ENCODE measurements at places on chromosomes 13 and 19. TPM values are rescaled to one million over a fixed set of nuclear protein-coding genes. Genes with fewer than 3 reads are reported as not detected.
A peak's percentile ranks its signal among the peaks of the same experiment; 100 is the strongest.

The GFY gene
- not detected for total RNA-seq

The GPR183 gene
- 1.8 TPM for total RNA-seq

The CCDC194 gene
- not detected for total RNA-seq

The ZNF573 gene
- total RNA-seq: 17.1 TPM

The CGB1 gene
- total RNA-seq: not detected

The ZNF331 gene
- 14.5 TPM for total RNA-seq

The KLK3 gene
- not detected for total RNA-seq

The APOC4 gene
- total RNA-seq: not detected

The ZNF224 gene
- 18.8 TPM for total RNA-seq

The ANGPTL8 gene
- total RNA-seq: 0.44 TPM

The ZNF100 gene
- 11.4 TPM for total RNA-seq

The DYRK1B gene
- total RNA-seq: 23.5 TPM

The GRK1 gene
- 0.22 TPM for total RNA-seq

The TEX30 gene
- 11.4 TPM for total RNA-seq

The ICAM5 gene
- not detected for total RNA-seq

DNA sequence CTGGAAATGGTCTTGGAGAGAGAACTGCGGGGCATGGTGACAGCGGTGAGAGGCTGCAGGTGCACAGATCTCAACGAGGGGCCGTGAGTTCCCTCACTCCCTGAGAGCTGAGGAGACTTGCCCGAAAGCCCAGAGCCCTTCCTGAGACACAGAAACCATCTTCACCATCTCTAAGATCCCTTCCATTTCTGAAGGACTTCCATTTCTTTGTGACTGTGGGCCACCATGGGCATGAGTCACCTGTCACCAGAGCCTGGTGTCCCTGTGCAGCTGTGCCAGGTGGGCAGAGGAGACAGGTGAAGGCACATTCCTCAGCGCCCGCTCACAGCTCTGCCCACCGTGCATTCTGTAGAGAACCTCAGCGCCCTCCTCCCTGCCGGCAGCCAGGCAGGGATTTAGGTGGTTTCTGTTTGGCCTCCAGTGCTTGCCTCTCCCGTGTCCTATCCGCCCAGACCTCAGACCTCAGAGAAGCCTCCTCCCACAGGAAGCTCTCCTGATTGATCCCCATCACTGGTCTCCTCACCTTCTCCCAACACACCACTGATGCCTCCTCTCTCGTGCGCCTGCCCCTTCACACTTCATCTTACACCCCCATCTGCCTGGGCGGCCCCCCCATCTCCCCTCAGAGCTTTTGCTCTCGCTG lies 24.2 kb downstream of the SH3GL1 start:
- DNase-seq: no peak

DNA sequence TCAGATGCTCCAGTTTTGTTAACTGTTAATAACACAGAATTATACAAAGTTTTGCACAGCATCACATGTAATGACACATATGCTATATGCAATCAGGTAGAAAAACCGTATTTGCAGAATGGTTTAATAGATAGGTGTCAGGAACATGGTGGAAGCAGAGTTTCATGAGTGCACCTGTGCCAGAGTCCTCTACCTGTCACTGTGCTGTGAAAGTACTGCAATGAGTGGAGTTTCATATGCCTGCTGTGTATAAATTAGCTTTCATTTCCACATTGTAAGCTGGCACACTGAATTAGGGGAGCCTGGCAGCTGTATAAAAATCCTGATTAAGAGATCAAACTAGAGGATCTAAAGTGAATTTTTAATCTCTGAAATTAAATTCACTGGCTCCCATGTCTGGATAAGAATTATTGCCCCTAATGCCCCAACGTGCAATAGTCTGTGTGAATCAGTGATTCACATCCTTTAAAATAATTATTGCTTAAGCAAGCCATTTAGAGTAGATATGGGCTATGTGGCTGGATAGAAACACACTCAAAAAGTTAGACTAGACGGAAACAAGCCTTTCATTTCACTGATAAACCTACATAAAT lies 8.5 kb upstream of the EEF1AKMT1 start:
- no peak for DNase-seq

GRCh38 chr13:98672947-98673613 lies 79.4 kb downstream of the SLC15A1 start:
- peak; percentile 80 for DNase-seq

GRCh38 chr13:106098778-106099177 lies 436.7 kb downstream of the EFNB2 start:
- no peak for DNase-seq

DNA sequence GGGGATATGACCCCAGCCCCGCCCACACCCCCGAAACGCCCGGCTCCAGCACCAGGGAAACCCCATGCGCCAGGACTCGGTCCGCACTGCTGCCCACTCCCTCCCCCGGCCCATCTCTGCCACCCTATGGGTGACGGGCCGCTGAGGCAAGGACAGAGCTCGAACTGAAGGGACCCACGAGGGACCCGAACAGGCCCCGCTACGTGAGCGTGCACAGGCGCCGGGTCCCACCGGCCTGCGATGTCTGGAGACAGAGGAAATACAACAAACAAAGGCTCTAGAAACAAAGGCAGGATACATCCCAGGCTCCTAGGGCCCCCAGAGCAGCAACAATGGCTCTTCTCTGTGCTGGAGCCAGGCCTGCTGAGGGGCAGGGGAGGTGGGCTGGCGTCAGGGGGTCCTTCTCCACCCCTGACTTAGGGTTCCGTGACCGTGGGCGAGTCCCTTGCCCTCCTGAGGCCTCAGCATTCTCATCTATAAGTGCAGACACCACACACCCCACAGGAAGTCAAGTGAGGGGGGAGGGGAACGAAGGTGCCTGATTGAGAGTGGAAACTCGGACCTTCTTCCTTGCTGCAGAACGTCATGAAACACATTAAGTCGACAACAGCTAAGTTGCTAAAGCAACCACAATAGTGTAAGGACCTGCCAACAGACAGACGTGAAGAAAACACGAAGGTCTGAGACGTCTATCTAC lies 3.1 kb downstream of the ABHD17A start:
- DNase-seq: peak; percentile 59

- peak; percentile 75 for DNase-seq
Observed at GRCh38 chr13:23506807-23507291, 63.4 kb upstream of the TNFRSF19 start.

DNA sequence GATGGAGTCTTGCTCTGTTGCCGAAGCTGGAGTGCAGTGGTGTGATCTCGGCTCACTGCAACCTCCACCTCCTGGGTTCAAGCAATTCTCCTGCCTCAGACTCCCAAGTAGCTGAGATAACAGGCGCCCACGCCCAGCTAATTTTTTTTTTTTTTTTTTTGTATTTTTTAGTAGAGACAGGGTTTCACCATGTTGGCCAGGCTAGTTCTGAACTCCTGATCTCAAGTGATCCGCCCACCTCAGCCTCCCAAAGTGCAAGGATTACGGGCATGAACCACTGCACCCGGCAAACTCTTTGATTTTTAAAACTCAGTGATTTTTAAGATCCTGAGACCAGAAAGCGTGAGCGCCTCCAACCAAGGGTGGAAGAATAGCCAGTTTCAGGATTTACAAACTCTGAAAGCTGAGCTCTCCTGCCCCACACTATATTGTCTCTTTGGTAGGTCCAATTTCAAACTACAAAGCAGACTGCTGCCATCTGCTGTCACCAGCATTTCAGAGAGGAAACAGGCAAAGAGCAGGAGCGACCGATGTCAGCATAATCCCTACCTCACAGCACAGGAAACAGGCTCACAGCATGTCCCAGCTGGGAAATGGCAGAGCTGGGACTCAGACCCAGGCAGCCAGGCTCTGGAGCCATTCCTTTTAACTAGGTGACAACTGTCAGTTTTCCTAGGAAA lies 9.2 kb downstream of the NOSIP start:
- peak; percentile 62 for DNase-seq

GRCh38 chr13:32334671-32335070 lies 19.4 kb downstream of the BRCA2 start:
- DNase-seq: no peak

DNA sequence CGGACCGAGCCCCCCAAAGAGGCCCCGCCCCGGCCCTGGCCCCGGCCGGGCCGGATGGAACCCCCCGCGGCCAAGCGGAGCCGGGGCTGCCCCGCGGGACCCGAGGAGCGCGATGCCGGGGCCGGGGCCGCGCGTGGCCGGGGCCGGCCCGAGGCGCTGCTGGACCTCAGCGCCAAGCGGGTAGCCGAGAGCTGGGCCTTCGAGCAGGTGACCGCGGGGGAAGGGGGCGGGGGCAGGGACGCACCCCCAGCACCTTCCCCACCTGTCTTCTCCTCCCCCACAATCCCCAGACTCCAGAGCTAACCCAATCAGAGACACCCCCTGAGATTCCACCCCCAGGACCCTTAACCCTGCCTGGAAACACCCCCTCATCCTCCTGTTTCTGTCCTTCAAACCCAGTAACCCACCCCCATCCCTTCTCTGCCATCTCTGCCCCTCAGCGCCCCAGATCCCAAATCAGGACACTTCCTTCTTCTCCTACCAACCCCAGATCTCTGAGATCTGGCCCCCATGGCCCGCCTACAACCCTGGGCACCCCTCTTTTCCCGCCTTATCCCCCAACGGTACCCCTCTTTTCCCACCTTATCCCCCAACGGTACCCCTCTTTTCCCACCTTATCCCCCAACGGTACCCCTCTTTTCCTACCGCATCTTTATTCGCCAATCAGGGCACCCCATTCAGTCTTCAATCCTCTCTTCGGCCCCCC lies 505 bp downstream of the ZSWIM4 start:
- peak; percentile 60 for DNase-seq

GRCh38 chr13:80010846-80011245 lies 330.1 kb downstream of the SPRY2 start:
- no peak for DNase-seq

- peak; percentile 54 for DNase-seq
Observed at GRCh38 chr19:16778796-16779411, 50.3 kb upstream of the SIN3B start.

GRCh38 chr13:94308832-94309231 lies 170.7 kb downstream of the DCT start:
- DNase-seq: no peak

DNA sequence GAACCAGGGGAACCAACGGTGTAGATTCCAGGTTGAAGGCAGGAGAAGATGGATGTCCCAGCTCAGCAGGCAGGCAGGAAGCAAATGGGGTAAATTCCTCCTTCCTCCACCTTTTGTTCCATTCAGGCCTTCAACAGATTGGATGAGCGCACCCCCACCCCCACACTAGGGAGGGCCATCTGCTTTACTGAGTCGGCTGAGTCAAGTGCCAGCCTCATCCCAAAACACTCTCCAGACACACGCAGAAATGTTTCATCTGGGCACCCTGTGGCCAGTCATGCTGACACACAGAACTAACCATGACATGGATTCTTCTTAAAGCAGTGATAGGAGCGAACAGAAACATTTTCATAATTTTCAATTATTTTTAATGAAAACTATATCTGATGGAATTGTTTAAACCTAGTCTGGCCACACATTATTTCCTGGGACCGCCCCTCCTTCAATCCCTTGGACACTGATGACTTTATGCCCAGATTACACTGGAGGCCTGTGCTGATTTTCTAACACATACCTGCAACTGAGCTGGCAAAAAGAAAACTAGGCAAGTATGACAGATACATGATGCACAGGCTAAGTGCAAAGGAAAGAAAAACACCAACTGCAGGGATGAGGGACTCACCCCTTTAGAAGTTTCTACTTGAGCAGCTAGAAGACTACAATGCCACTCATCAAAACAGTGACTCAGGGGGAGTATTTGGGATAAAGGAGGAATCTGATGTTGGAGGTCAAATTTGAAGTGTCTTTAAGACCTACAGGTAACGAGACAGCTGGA lies 154.2 kb downstream of the TNFRSF19 start:
- DNase-seq: no peak

DNA sequence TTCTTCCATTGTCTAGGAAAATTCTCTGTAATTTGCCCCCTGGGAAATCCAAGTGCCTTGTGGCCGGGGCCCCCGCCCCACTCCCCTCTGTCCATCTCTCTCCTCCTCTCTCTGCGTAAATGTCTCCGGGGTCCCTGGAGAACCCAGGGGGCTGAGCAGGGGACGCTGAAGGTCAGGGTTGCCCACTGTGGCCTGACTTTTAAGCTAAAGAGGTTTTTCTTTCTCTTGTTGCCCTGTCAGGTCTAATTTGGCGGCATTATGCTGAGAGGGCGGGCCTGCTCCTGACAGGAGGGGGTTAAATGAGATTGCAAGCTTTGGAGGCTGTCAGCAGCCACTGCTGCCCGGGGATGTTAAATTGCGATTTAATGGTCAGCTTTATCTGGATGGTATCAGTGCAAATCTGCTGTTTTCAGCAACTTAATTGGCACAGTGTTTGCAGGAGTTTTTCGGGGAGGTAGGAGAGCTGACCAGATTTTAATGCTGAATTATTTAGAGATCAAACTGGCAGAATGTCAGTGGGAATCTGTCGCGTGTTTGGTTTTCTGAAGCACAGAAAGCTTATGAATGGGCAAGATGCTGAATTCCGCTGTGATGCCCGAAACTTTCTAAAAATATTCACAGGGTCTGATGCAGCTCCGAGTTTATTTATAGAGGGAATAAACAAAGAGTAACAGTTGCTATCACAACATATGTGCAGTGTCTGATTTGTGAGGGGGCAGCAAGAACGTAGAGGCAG lies 93.2 kb upstream of the SOX1 start:
- peak; percentile 54 for DNase-seq

DNA sequence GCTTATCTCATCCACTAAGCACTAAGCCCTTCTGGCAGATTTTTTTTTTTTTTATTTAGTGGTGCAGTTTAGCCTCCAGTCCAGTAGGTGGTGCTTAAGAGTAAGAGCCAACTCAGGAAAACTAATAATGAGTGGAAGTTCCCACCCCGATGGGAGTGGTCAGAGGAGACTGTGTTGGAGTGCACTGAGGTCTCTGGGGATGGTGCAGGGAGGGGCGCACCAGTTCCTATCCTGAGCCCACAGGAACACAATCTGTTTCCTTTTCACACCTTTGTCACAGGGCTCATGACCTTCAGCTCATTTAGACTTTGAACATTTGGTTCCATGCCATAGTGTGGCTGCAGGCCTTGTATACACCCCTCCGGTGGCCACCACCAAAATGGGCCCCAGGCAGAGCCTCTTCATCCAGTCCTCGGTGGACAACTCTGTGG lies 367.4 kb downstream of the SPRY2 start:
- DNase-seq: peak; percentile 30

- no peak for DNase-seq
Observed at GRCh38 chr13:73194310-73194709, 135.5 kb downstream of the KLF5 start.

GRCh38 chr19:51726049-51726448 lies 2.3 kb upstream of the HAS1 start:
- peak; percentile 63 for DNase-seq

GRCh38 chr13:113882267-113882630 lies 18.4 kb upstream of the GAS6 start:
- no peak for DNase-seq

DNA sequence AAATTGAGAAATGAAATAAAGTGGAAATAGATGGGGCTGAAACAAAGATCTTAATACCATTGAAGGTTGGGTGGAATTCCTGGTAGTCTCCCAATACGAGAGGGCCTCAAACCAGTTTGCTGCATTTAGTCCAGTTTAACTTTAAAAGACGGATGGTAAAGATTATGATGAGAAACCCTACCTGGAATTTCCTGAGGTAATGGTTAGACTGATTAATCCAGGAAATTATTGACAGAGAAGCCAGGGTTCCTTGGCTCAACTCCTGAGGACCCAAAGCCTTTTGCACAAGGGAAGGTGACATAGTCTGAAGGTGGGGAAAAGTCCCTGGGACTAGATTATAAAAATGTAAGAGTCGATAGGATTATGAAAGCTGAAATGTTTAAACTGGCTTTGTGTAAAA lies 133.2 kb upstream of the SLITRK5 start:
- DNase-seq: no peak

Measured in muscle of leg (tissue), 16 donors.